ENCODE measurements at places on chromosomes 5 and 9.
A peak's percentile ranks its signal among the peaks of the same experiment; 100 is the strongest.

DNA sequence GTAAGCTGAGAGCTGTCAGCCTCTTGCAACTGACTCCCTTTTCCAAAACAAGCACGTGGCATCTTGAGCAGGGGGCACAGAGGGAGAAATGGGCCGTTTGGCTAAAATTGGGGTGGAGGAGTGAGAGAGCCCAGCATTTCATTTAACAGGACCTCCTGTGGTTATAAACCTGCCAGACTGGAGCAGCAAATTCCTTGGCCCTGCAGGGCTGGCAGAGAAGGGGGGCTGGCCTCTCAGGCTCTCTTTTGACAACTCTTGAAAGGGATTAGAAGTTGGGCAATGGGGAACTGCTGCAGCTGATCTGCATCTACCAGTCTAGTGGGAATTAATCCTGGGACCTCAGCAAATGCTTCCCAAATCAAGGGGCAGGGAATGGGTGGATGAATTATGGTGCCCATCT, 7.2 kb upstream of the POU4F3 start:
- no peak for DNase-seq

DNA sequence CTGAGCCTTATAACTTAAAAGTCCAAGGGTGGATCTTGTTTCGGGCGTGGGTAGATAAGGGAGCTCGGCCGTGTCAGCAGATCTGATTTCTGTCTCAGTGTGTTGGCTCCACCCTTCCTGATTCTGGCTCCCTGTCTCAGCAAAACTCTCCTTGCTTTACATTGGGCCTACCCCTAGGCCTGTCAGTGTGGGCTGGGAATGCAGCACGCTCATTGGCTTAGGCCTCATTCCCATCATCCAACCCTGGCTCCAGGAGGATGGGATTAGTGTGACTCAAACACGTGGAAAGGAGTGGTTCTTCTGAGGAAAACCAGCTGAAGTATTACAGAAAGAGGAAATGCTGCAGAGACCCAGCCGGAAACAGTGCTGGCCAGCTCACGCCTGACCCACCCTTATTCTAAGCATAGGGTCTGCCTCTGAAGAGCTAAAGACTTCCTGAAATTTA, 59.9 kb downstream of the ZFAND5 start:
- DNase-seq: peak; percentile 26

GRCh38 chr5:178994580-178995340, at the start of gene GRM6:
Gene GRM6 (minus strand): TSS chr5:178995320. CDS start chr5:178994944, 376 bp downstream.
- no peak for DNase-seq

- DNase-seq: no peak
Measured at GRCh38 chr9:116234081-116234480, 80.5 kb downstream of the PAPPA start.

- no peak for DNase-seq
Measured at GRCh38 chr5:144467792-144468191, 297.1 kb downstream of the KCTD16 start.

GRCh38 chr9:128043467-128043868, 23.7 kb downstream of the NAIF1 start:
- no peak for DNase-seq

- no peak for DNase-seq
Measured at GRCh38 chr5:1285141-1285540, 9.7 kb downstream of the TERT start.

GRCh38 chr5:10849278-10849677, 88.2 kb upstream of the DAP start:
- no peak for DNase-seq

DNA sequence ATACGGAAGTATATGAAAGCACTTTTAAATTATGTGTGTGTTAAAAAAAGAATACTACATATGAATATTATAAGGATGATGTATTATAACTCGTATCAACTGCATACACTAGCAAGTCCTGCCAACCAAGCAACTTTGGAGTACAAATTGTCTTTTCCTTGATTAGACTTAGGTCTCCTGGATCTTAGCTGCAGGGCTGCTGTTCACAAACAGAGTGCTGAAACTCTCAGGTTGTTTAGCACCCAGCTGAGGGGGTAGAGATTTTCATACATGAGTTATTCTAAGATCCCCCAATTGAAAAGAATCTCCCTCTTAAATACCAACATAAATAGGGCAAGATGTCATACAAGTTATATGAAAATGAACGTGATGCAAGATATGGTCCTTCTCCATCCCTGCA, 149.8 kb upstream of the TNC start:
- no peak for DNase-seq

DNA sequence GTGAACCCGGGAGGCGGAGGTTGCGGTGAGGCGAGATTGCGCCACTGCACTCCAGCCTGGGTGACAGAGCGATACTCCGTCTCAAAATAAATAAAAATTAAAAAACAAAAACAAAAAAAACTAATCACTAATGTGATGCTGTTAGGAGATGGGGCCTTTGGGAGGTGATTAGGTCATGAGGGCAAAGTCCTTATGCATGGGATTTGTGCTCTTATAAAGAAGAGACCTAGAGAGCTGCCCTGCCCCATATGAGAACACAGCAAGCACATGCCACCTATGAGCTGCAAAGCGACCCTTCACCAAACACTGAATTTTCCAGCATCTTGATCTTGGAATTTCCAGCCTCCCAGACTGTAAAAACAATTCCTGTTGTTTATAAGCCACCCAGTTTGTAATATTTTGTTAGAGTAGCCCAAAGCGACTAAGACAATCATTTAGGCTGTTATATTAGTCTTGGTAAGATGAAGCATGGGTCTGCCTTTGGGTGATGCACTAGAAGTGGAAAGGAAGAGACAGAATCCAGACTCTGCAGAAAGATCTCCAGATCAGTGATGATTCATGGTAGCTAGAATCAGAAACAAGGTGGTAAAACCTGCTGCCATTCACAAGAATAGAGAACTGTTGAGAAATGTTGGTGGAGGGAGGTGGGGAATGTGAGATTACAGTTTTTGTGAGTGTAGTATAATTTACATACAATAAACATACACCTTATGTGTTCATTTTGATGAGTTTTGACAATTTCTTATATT, 26.2 kb downstream of the GPR21 start:
- DNase-seq: no peak

DNA sequence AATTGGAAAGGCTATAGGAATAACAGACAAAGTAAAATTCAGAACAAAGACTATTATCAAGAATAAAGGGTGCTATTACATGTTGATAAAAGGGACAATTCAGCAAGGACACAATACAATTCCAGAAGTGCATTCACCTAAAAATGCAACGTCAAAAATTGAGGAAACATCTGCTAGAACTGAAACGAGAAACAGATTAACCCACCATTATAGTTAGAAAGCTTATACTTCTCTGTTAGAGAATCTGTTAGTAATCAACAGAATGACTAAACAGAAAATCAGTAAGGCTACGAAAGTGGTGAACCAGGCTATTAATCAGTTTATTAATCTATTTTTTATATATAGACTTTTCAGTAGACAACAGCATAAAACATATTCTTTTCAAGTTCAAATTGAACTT, 14.8 kb downstream of the FCN1 start:
- DNase-seq: no peak

GRCh38 chr5:91098541-91098940, 284.6 kb downstream of the ARRDC3 start:
- no peak for DNase-seq

DNA sequence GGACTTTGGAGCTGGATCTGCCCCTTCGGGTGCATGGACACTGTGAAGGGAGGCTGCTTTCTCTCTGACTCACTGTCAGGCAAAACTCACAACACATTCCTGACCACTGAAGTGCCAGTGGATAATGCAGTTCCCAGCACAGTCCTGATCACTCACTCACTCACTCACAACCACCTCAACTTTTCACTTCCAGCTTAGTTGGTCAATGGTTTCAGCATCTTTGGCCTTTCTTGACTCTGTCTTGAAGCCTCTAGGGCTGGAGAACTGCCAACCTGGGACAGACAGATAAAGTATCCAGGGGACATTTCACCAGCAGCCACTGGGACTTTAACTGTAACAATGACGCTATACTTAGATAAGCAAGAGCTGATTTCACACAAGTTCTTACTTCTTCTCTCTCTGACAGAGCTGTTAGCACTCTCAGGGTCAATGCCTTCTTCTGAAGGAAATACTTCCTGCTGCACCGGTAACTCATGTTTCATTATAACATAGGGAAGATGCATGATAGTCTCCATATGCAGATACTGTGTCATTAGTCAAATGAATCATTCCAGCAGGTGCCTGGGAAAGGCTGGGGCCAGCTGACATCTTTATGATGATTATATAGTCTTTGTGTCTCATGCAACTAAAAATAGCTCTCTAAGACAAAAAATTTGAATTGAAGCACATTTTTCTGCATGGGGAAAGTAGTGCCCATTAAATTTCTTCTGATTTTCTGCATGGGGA, 499.0 kb downstream of the SEMA5A start:
- no peak for DNase-seq

DNA sequence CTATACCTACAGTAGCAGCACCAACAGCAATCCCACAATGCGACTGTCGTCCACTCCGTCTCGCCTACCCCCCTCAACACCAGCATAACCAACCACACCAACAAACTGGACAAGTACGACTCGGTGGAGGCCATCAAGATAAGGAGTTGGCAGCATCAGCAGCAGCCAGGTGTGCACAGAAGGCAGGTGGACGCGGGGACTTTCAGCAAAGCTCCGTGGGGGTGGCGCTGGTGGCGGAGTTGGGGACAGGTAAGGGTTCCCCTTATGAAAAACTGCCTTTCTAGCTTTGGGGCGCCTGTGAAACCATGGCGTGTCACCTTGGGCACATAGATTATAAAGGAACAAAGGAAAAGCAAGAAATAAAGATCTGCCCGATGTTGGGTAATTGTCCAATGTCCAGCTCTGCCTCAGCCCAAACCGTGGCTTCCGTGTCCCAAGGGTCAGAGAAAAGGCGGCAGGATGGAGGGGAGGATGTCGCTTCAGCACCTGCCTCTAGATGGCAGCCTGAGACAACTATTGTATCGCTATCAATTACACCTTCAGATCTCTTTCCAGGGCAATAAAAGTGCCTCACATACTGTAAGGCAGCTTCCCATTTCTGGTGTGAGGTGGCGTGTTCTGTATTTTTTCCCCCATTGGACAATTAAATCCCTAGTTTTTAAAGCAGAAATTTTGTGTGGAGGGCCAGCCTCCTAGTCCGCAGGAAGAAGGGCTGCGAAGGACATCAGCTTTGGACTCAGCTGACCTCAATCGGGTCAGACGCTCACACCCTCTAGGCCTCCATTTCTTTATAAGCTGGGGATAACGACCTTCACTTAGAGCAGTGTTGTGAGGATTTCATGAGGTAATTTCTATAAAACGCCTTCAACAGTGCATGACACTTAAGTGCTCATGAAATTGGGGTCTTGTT, 58.8 kb downstream of the MTRR start:
- DNase-seq: peak; percentile 23

- no peak for DNase-seq
Measured at GRCh38 chr5:67451640-67452279, 255.2 kb upstream of the CD180 start.

GRCh38 chr5:32734827-32735378, 23.8 kb downstream of the NPR3 start:
- no peak for DNase-seq

GRCh38 chr9:124820698-124821623, 32.3 kb upstream of the WDR38 start:
- DNase-seq: no peak

- DNase-seq: no peak
Measured at GRCh38 chr9:87595610-87596009, 97.9 kb downstream of the DAPK1 start.

DNA sequence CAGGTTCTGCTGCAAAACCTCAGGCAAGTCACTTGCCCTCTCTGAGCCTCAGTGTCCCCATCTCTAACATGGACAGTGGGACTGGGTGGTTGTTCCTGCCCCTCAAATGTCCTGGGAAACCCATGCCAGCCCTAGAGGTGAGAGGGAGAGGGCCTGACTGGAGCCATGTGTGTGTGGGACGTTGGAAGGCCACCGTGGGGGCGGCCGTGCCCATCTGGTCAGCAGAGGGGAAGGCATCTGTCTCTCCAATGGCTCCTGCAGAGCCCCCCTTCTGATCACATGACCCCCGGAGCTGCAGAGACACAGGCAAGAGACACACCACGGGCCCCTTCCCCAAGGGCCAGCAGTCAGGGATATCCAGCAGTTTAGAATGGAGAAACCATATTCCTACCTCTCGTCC, 1.7 kb downstream of the DNM1 start:
- DNase-seq: no peak

GRCh38 chr9:38254151-38254550, 138.4 kb upstream of the ALDH1B1 start:
- DNase-seq: no peak

DNA sequence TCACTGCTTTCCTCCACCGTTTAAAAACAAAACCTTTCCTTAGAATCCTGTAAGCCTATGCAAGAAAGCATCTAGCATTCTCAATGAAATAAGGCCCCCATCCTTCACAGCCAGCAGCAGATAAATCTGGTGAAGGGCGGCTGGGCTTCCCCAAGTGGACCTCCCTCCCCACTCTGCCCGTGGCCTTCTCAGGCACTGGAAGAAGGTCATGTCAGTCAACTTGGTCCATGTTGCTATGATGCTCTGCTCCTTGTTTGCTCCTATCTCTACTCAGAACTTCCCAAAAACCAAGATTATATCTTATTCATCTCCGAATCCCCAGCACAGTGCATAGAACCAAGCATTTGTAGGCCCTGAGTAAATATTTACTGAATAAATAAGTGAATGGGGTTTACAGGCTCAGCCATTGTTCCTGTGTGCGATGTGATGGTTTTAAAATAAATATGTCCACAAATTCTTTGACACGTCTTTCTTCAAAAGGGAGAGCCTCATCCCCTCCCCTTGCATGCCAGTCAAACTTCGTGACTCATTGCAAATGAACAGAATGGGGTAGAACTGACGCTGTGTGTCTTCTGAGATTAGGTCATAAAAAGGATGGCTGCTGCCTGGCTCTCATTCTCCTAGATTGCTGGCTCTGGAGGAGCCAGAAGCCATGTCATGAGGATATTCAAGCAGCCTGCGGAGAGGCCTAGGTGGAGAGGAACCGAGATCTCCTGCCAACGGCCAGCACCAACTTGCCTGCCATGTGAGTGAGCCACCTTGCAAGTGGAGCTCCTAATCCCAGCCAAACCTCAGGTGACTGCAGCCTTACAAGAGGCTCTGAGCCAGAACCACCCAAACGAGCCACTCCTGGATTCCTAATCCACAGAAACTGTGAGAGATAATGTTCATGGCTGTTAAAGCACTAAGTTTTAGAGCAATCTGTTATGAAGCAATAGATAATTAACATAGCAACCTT, 70.5 kb downstream of the MED27 start:
- DNase-seq: no peak

- DNase-seq: no peak
Measured at GRCh38 chr5:5781335-5781734, 358.9 kb downstream of the ICE1 start.
